ENCODE measurements at places on chromosomes 2 and 18.

DNA sequence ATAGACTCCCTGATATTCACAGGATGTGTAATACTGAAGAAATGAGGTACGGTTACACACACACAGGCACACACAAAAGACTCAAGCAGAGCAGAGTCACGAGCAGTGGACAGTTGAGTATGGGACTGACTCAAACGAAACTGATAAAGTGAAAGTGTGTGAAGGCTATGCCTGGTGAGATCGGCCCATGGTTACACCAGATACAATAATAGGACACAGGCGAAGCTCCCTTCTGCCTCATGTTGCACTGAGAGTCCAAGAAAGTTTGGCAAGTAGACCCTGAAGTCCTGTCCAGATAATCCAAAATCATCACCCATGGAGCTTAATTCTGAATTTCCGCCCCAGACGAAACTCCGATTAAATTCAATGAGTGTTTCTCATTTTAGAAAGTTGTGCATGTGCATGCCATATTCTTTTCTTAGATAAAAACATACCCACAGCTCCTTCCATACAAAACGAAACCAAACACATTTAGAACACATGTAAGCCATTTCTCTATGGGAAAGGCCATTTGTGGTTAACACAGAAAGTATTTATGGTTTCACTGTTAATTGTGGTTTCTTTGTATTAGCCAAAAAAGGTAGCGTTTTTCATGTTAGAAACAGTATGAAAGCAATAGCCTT is 567.6 kb downstream of the PLCL1 start:
- no peak for DNase-seq

- no peak for DNase-seq
These were observed 390.2 kb upstream of the SETBP1 start for GRCh38 chr18:44290366-44290977.

DNA sequence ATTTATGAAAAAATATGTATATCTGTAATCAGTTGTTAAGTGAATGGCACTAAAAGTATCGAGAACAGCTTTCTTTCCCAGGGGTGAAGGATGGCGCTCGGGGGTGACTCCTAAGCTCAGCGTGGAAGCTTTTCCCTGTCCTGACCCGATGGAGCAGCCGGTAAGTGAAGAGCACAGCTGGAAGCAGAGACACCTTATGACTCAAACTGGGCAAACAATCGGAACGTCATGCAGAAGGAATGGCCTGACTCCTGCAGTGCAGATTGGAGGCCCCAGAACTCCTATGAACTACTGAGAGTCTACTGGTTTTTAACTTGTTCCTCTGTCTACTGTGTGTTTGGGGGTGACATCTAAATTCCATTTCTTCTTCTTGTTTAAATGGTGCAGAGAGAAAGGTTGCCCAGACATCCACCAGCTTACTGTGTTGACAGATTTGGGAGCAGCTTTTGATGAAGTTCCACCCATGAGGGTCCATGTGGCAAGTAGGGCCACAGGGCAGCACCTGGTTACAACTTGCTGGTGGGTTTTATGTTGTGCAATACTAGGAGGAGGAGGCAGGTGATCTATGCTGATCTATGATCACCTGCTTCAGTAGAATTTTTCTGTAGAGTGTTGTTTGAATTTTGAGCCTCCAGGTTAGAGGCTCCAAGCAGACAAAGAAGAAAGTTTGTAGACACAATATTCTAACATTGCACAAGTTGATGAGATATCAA is 52.8 kb upstream of the TMEM182 start:
- no peak for DNase-seq

- no peak for DNase-seq
These were observed 50.0 kb downstream of the TMEM163 start for GRCh38 chr2:134668821-134669220.

GRCh38 chr18:23662309-23663263 is at the start of gene ANKRD29:
Gene ANKRD29, minus strand, starts transcription at chr18:23662911. Its CDS starts 181 bp downstream, at chr18:23662730.
- peak; percentile 54 for DNase-seq

GRCh38 chr2:96110621-96111256 is 5.6 kb downstream of the ADRA2B start:
- no peak for DNase-seq

DNA sequence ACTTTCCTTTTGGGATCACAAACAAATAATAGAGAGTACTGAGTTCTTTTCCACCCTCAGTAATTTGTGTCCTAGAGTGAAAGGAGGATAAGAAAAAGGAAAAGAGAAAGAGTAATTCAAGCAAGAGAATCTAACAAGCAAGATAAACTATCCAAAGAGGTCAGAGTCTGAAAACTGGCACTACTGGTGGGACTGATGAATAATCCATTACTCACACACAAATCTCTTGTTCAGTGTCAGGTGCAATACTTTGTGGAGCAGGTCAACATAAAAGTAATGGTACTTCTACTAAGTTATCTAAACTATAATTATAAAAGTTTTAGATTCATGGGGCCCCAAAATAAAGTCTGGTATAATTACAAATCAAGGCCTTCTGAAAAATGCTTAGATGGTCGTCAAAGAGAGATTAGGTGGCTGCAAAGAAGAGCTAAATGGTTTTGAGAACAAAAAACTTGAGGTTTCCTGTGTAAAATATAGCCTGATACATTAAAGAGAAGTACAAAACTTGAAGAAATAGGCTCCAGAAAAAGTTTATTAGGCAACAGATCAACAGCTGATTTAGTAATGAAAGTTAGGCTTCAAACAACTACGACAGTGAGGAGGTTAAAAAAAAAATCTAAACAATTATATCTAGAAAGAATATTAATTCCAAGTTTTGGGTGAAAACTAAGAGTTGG is 109.4 kb downstream of the BAZ2B start:
- no peak for DNase-seq

- DNase-seq = no peak
These were observed 31.1 kb downstream of the NDUFA10 start for GRCh38 chr2:239994086-239994485.

DNA sequence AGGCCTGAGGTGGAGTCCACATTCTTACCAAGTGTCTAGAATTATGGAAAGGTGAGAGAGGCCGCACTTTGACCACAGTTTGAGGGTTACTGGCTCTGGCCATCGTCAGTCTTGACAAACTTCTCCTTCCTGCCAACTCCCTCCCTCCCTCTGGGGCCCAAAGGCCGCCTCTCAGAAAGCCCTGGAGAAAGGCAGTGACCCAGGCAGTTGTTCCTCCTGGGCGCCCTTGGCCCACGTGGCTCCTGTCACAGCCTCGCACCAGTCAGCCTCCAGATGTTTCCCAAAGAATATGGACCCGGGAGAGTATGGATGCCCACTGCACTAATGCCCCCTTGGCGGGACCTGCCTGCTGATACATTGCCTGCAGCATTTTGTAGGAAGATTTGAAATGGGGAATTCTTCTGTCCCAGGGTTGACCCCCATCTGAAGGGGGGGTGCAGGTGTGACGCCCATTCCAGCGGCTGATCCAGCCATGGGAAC is 61.7 kb downstream of the ASB1 start:
- peak; percentile 43 for DNase-seq

DNA sequence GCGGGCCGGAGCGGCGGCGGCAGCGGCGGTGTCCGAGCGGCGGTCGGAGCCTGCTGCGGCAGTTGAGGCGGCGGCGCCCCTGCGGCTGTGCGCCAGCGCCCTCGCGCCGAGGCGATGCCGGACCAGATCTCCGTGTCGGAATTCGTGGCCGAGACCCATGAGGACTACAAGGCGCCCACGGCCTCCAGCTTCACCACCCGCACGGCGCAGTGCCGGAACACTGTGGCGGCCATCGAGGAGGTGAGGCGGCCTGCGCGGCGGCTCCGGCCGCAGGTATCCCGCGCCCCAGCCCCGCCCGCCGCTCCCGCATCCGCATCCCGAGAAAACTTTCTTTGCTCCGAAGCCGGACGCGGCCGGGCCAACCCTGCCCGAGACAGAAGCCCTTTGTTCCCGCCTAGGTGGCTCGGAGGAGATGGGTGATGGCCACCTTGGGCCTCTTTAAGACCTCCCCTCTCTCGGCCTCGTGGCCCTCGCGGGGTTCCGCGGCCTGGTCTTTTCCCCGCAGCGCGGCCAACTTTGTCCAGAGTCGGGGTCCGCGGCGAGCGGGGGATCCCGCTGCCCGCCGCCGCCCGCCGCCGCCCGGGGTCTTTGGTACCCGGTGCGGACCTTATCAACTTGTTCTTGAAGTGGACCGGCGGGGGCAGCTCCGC is 504 bp downstream of the ASAP2 start:
- DNase-seq = peak; percentile 65
